ENCODE measurements at places on chromosomes 13 and 19.

- no peak for DNase-seq
Observed at GRCh38 chr19:17577457-17578097, 22.1 kb downstream of the COLGALT1 start.

GRCh38 chr19:7512400-7512851 is 3.5 kb upstream of the ZNF358 start:
- no peak for DNase-seq

DNA sequence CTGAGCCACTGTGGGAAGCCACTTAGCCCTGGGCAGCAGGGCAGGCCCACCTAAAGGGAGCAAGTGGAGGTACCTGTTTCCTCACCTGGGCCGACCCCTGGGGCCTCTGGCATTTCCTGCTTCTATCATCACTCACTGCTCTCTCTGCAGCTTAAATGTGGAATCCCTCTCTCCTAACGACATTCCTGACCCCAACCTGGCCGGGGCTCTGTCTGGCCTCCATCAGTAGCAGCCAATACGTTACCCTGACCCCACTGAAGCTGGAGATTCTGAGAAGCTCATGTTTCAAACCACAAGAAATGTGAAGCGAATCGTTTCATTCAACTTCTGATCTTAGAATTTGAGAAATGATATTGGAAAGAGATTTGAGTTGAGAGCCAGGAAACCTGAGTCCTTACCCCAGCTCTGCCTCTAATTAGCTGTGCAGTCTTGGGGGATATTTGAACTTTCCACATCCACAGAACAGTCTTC is 39.9 kb downstream of the DOCK9 start:
- no peak for DNase-seq

DNA sequence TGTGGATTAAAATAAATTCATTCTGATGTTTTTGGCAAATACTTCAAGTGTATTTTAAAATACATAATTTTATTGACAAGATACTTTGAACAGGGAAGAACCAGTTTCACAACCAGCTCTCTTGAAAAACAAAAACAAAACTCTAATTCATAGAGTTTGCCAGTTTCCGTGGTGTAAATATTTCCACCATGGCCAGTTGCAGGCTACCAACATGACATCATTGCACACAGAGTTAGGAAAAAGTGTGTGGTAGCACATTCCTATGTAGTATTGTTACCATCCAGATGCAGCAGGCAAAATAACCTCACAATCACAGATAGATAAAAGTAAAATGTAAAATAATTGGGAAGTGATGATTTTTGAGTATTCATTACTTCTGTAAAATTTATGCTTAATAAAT is 7.7 kb upstream of the RNF113B start:
- DNase-seq: peak; percentile 63

DNA sequence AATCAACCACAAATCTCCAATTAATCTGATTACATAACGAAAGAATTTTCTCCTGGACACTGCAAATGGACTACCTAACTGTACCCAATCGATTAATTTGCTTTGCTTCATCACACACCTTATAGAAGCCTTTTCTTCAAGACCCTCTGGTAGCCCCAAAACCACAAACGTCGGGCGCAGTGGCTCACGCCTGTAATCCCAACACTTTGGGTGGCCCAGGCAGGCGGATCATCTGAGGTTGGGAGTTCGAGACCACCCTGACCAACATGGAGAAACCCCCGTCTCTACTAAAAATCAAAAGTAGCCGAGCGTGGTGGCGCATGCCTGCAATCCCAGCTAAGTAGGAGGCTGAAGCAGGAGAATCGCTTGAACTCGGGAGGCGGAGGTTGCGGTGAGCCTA is 42.9 kb upstream of the ZNF429 start:
- no peak for DNase-seq

GRCh38 chr19:3270902-3271301 is 46.4 kb downstream of the CELF5 start:
- peak; percentile 42 for DNase-seq

- peak; percentile 50 for DNase-seq
Observed at GRCh38 chr19:45768655-45768983, 433 bp downstream of the SIX5 start.

DNA sequence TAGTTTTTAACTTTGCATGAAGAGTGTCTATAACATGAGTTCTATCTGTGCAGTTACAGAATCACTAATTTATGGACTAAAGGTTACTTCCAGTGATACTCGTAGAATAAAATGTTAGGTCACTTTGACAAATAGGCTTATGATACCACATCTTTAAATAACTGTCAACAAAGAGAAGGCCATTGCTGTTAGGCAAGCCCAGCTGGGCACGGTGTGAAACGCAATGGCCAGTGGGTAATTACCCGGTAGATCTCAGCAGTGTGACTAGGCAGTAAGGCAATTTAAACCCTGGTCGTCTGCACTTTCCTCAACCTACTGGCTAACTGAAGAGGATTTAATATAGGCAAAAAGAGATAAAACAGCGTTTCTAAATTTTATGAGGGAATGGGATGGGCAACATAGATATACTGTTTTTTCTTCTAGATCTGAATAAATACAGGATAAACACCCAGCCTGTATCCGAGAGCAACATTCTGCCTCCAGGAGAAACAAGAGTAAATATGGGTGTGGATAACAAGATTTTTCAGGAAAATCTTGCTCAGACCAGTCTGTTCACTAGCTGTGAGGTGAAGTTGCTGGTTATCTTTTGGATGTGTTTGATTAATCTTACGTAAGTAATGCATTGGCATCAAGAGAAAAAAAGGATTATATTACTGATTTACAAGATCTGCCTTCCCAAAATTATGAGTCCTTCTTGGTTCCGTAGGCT is 631.3 kb downstream of the EFNB2 start:
- DNase-seq: no peak

DNA sequence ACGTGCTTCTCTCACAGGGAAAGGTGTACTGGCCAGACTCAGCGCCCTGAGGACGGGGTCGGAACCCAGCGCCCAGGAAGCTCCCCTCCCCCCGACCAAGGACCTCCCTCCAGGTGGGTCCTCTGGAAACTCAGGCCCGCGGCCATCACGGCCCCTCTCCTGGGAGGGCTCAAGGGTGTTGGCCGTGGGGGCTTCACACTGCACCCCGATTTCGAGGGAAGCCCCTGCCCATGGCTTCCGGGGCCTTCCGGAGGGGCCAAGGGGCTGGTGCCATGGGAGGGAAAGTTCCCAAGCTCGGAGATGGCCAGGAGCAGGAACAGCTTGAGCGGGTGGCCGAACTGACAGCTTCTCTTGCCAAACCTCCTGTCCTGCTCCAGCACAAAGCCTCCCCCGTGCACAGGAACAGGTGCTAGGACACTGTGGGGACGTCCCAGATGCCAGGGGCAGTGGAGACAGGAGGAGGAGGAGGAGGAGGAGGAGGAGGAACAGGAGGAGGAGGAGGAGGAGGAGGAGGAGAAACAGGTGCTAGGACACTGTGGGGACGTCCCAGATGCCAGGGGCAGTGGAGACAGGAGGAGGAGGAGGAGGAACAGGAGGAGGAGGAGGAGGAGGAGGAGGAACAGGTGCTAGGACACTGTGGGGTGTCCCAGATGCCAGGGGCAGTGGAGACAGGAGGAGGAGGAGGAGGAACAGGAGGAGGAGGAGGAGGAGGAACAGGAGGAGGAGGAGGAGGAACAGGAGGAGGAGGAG is 10.0 kb downstream of the SBNO2 start:
- DNase-seq: no peak

DNA sequence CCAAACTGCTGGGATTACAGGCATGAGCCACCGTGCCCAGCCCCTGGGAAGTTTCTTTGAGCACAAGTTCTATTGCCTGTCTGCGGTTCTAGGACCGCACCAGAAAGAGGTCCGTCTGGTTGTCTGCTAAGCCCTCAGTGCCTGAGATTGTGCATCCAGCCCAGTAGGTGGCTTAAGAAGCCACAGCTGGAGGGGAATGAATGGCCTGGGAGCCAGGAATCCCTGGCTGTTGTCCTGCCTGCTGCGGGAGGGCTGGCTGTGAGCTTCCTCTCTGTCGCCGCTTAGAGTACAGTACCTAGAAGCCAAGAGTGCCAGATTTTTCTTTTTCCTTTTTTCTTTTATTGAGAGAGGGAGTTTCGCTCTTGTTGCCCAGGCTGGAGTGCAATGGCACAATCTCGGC is 4.2 kb upstream of the TYK2 start:
- no peak for DNase-seq

GRCh38 chr19:44796701-44797115 is 12.2 kb upstream of the BCAM start:
- DNase-seq: no peak

DNA sequence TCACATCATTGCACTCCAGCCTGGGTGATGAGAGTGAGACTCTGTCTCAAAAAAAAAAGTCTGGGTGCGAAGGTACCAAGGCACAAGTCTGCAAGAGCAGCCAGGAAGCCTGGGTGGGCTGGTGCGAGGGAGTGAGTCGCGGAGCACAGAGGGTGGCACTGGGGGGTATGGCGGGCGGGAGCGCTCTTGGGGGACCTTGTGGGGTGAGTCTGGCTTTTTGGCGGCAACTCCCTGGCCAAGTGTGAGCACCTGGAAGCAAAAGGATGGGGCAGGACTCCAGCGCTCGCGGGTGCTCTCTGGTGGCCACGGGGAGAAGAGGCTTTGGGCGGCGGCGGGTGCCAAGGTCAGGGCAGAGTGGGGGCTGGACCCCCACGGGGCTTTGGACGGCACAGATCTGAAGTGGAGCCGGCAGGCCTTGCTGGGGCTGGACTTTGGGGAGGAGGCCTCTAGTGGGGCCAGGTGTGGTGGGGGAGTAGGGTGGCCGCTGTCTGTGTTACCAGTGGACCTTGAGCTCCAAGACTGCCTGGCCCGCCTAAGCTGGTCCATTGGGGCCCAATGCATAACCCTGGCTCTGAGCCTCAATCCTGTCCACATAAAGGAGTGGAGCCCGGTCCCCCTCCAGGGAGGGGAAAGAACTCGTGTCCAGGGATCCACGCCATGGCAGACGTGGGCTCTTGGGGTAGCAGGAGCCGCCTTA is 1.6 kb downstream of the P2RY11 start:
- peak; percentile 37 for DNase-seq

DNA sequence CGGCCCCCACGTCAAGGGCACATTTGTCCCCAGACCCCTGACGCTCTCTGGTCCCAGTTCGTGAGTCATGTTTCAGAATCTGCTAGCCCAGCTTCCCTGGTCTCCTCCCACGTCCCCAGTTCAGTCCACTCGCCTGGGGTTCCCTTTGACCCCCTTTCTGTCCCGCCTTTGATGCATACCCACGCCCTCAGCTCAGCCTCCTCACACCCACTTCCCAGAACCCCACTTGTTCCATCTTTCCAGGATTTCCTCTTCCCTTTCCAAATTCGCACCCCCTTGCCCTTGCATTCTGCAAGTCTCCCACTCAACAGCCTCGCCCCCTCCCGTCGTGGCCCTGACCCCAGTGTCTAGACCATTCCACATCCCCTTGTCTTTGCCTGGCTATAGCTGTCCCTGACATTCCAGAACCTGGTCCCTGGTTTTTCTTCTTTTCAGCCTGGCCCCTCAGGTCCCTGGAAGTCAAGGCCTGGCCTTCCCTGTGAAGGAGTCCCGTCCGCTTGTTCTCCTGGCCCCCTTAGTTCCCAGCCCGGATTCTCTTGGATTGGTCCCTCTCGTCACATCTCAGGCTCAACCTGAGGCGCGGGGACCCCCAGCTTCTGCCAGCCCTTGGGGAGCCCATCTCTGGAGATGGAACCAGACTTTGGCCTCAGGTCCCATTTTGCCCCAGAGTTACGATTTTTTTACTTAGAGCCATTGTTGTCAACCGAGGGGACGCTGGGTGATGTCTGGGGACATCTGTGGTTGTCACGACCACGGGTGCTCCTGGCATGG is 1.3 kb downstream of the NCLN start:
- no peak for DNase-seq

DNA sequence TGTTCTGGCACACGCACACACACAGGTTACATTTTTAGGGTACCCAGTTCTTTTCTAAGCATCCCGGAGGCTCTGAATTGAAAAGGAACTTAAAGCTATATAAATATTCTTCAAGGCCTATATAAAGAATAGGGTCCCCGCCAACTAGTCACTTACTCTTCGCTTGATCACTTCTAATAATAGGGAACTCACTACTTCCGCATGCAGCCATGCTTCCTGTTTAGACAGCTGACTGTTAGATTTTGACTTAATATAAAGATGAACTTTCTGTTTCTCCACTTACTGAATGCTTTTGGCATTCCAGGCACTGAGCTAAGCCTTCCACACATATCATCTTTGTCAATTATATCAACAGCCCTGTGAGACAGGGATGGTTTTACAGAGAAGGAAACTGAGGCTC is 259.6 kb downstream of the TSHZ3 start:
- no peak for DNase-seq

DNA sequence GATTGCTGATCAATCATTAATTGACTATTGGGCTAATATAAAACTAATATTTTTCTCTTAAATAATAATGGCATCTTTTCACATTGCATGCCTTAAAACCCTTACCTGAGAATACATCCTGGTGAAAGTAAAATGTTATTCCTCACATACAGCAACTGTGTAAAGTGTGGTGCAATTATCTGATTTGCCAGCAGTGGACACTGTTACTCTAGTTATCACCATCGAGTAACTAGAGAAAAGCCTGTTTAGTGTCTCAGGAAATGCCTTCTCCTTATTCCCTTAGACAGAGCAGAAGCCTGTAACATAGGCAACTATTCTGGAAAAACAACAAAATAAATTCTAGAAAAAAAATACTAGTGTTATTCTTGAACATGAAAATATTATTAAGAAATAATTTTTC is 459.8 kb downstream of the FGF14 start:
- peak; percentile 21 for DNase-seq

DNA sequence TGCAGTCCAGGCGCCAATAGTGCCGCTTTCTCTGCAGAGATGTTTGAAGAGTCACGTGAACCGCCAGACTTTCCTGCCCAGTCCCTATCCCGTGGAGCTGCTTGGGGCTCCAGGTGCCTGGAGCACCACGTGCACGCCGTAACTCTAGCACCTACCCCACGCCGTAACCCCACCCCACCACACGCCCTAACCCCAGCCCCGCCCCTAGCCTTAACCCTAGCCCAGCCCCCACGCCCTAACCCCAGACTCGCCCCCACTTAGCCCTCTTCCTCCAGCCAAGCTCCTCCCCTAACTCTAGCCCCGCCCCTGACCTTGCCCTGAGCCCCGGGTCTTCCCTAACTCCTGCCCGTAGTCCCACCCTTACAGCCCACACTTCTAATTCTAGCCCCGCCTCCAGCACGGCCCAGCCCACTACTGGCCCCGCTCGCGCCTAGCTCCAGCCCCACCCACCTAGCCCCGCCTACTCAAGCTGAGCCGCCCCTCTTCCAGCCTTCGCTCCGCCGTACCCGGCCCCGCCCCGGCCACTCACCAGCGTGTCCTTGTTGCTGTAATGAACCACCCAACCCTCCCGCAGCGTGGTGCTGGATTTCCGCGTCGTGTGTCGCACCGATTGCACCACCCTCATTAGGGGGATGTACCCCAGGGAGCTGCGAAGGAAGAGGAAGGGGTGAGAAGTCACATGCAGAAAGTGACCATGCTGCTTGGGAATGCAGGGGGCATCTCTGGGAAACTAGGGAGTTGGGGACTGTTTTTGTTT is 19.5 kb downstream of the PRKD2 start:
- DNase-seq: peak; percentile 79

GRCh38 chr13:29621051-29621800 is 25.7 kb upstream of the SLC7A1 start:
- DNase-seq: peak; percentile 91

DNA sequence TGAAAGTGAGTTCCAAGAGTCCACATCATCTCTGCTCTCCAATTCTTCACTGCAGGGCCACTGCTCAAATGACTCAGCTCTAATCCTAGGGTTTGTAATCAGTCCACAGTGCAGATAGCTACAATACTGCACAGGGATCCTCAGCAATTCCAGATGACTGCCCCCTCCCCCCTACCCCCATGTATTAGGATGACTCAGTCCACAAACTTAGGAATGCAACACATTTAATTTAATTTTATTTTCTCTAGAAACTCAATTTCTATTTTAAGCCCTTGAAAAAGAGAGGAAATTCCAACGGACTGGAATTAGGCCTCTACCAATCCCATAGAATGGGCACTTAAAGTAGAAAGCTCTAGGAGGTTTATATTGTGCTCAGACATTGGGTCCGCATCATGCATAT is 173.8 kb upstream of the SOX21 start:
- DNase-seq: peak; percentile 95

Measured in fibroblast of skin of back (primary cell).